ENCODE measurements at places on chromosomes 6 and 20.

GRCh38 chr20:1075616-1076015 lies 42.8 kb upstream of the PSMF1 start:
- no peak for DNase-seq

DNA sequence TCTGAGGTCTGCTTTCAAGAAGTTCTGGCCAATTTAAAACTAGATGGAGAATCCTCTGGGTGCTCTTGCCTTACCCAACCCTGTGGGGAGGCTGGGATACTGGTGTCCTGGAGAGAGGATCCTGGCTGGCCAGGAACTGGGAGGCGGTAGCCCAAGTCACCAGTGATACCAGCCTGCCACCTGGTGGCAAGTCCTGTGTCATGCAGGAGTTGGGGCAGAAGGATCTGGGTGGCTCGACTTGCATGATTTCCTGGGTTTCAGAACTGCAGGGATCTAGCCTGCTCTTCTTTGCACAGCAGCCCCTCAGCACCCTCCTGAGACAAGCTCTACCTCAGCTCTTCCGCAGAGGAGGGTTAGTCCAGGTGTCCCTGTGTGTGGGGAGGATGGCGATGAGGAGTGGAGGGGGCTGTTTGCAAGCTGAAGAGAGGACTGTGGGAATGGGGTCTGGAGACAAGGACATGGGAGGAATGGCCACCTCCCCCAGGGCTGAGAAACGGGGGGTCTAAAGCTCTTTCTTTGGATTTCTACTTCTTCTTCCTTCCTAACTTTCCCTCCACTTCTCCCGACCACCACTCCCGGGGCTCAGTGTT lies 4.2 kb downstream of the KCNK17 start:
- DNase-seq, result peak; percentile 6

- DNase-seq, result no peak
Measured at GRCh38 chr6:53048431-53049195, 16.6 kb upstream of the FBXO9 start.

DNA sequence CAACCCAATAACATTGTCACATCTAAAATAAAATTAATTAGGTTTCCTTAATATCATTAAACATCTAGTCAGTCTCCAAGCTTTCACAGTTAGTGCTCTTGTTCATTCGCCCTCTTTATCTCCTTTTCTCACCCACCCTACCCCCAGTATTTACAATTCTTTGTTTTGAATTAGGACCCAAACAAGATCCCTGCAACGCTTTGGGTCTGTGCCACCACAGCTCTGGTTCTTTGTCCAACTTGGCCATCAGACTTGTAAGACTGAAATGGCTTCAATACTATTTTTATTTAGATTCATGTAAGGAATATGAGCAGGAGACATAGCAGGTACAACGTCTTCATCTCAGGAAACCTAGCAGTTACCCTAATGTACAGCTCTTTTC lies 276.5 kb downstream of the CDKAL1 start:
- DNase-seq, result no peak

GRCh38 chr6:41586252-41587007 lies 40.2 kb downstream of the FOXP4 start:
- no peak for DNase-seq

DNA sequence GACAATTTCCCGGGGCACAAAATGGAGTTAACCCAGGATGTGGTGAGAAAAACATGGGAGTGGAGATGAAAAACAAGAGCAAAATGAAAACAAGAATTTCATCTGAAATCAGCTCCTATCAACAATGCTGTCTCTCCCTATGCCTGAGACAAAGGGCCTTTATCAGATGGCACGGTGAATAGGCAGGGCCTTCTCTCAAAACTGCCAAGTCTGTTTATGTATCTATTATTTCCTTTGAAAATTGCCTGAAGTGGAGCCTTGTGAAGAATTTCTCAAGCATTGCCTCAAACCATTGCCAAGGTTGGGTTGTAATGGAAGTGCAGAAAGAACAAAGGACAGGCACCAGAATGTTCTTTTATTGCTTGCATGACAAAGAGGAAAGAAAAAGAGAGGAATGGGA lies 74.7 kb downstream of the BTBD3 start:
- DNase-seq, result no peak

GRCh38 chr6:85462673-85463072 lies 12.8 kb downstream of the NT5E start:
- no peak for DNase-seq

Data from T1000 (cell line).